ENCODE measurements at places on chromosomes 2 and 18. TPM values are rescaled to one million over a fixed set of nuclear protein-coding genes. Genes with fewer than 3 reads are reported as not detected.

PLA2R1 gene
- 13.0 TPM for total RNA-seq

ANKRD62 gene
- 0.10 TPM for total RNA-seq

SPAG16 gene
- 32.6 TPM for total RNA-seq

LYG2 gene
- not detected for total RNA-seq

EMILIN1 gene
- 82.0 TPM for total RNA-seq

DNA sequence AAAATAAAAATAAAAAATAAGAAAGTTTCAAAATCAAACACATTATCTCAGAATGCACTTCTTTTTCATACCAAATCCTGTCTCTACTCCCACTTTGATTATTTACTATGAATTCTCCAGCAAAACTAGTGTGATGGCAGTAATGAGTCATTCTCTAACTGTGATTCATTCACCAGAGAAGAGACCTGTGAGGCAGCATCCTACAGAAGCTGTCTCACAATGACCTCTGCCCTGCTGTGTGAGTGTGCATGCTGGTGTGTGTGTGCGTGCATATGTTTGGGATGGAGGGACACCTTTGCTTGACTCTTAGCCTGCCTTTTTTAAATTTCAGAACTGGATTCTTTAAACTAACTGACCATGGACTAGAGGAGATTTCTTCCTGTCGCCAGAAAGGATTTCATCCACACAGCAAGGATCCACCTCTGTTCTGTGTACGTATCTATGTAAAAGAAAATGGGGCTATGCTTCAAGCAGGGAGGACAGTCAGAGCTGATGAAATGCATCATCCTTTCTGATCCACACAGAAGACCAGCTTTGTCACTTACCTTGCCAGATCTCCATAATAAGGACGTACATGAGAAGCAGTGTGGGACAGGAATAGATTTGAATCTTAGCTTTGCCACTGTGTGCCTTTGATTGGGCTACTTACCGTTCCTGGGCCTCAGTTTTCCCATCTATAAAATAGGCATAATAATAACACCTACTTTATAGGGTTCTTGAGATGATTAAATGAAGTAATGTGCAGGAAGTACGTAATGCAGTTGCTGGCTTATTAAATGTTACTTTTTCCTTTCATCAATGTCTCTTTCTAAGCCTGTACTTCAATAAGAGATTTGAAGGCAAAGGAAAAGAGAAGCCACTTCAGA is 31.2 kb downstream of the STAMBP start:
- DNase-seq, result no peak

DNA sequence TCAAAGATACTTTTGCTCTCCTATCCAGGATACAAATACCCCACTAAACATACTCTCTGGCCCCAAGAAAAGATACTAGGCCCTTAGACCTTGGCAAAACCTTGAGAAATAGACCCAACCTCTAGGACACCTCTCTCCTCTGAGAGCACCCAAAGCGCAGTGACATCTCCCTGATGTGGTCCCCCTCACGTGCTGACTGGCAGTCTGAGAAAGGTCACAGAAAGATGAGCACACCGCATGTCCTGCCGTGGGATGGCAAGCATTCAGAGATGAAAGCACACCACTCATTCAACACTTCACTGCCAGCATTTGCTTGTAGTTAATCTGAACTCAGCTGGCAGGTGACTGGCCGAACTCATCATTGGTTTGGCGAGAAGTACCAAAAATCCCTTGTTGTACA is 6.1 kb upstream of the TBC1D8 start:
- no peak for DNase-seq

DNA sequence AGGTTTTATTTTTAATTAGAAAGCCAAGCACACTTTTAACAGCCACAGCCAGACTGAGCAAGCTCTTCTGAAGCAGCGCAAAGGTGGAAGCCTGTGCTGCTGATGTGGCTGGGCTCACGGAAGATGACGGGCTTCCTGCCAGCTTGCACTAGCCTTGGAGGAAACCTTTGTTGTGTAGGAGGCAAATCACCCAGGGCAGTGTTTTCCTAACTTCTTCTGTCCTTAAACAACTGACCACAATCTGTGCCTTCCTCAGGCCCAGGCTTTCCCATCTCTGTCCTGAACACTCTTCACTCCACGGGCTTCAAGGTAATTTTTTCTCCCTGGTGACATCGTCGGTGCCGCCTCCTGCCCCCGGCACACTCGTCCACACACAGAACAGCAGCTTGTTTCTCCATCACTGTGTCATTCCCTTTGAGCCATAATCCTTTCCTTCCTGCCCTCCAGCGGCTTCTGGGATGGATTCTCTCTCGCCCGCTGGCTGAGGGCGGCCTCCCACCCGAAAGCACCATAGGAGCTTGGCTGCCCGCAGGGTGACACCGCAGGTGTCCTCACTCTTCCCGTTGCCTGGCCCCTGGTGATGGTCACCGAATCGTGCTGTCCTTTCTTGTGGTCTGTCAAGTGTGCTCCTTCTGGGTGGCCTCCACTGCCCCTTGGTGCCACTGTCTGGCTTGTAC is 31.1 kb upstream of the INHBB start:
- no peak for DNase-seq

- no peak for DNase-seq
Observed at GRCh38 chr2:233075141-233075965, 15.2 kb downstream of the INPP5D start.

DNA sequence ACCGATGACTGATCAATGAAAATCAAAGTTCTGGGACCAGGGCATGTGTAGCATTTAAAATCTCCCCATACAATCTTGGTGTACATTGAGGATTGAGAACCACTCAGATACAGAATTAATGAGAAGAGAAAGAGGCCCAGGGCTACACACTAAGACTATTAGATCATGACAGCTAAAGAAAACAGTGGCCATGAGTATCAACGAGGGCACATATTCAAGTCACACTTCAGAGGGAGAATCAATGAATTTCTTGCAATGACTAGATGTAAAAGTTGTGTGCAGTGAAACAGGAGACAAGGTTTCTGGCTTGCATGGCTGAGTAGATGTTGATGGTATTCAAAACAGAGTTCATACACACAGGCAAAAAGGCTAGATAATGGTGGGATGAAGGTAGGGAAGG is 29.1 kb downstream of the METTL8 start:
- no peak for DNase-seq

DNA sequence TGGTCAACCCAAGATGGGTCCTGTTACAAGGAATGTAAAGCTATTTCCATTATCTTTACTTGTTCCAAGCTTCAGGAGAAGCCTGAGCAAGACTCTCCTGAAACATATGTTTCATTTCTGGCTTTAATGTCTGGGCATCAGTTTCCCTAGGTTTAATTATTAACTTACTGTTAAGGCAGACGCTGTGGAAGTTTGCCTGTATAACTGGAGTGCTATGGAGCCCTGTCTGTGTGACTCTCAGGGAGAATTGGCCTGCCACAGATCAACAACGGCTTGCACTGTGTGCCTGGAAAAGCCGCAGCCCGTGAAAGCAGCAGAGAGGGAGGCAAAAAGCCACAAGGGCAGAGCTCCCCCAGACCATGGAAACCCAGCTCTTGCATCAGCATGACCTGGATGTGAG is 22.1 kb upstream of the LONRF2 start:
- no peak for DNase-seq

DNA sequence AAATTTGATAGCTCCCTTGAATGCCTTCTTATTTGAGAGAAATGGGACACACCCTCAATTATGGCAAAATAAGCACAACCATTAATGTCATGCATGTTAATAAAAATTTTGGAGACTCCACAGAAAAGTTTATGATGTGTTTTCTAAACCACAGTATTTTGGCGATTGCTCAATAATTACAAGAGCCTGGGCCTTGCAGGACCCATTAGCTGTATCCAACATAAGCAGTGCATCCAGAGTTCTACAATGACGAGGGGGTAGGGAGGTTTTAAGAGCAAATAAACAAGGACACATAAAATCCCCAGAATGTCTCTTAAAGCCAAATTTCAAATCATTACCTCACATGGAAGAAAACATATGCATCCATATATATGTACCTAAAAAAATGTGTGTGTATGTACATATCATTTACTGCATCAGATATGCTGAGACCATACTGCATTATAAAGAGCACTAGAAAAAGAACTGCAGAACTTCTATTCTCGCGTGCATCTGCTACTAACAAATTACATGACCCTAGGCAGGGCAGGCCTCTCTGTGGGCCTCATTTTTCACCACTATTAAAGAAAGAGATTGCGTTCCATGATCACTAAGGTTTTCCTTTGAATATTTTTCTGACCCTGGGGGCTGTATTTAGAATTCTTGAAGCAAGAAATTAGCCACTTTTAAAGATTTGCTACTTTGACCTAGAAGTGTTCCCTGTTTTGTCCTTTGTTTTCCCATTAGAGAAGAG is 38.0 kb downstream of the CMPK2 start:
- DNase-seq, result peak; percentile 36

- DNase-seq, result no peak
Observed at GRCh38 chr18:76838182-76838581, 15.8 kb downstream of the ZNF236 start.

DNA sequence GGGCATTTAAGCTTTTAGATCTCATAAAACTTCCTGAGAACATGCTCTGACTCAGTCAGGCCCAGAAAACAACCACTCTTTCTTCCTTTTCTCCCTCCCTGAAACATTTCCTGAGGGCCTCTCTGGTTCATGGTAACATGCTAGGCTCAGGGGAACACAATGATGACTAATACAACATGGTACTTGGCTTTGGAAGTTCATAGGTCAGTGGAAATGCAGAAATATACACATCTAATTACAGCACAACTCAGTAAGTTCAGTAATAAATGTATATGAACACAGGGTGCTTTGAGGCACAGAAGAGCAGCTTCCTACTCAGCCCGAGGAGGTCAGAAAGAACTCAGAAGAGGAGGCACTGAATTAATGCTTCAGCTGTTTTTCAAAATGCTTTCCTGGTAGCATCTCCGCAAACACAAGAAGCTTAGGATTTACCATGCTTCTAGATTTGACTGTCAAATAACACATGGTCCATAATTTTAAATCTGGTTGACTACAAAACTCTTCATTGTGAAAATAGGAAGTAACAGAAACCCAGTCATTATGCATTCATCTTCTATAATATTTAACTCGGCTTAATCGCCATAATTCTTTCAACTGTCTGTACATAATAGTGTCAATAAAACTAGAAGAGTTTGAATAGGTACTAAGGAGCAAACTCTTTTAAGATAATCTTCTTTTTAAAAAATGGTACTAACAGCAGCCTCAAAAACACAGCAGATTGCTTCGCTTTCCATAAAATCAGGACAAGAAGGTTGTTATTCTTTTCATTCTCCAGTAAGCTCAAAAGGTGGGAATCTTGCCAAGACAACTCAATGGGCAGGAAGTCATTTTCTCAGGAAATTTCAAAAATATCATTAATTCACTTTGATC is 251.3 kb downstream of the DLGAP1 start:
- peak; percentile 19 for DNase-seq

GRCh38 chr18:28594034-28594433 is 417.1 kb upstream of the CDH2 start:
- no peak for DNase-seq

DNA sequence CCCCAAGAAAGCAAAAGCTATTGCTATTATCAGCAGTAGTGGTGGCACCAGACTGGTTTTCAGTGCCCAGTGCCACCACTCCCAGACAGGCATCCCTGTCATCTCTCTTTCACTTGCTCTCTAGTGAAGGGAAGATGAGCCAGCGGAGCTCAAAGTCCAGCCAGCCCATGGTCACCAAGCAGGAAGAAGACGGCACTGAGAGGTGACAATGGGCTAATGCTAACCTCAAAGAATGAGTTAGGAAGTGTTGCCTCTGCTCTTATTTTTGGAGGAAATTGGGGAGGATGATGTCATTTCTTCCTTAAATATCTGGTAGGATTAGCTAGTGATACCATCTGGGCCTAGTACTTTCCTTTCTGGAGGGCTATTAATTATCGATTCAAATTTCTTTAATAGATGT is 1.7 kb downstream of the SP140 start:
- DNase-seq, result no peak
